T-helper 1 cell (primary cell): ENCODE measurements at places on chromosomes 7 and 10.

GRCh38 chr10:130887170-130887569 lies 424.4 kb downstream of the TCERG1L start:
- DNase-seq: no peak

DNA sequence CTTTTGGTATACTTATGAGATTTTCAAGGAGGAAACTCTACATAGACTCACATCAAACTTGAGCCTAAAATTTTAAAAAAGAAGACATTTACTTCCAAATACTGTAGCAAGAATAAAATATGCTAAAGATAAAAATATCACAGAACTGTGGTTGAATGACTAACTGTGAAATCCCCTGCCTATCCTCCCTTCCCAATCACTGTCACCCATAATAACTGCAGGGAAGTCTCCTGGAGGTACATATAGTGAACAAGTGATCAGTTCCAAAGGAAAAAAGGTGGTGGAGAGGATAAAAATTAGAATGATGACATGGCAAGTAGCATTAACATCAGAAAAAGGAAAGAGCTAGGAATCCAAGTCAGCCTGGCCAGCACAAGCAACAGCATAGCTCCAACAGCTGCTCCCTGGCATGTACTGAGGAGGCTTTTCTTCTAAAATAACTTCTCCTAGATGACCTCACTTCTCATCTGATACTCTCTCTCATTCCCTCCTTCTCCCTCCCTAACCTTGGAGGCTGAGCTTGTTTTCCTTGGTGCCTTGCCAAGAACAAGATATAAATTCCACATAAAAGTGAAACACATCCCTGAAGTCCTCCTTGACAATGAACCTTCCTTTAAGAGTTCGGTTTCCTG lies 124.0 kb downstream of the IQUB start:
- no peak for DNase-seq

GRCh38 chr10:121914661-121915060 lies 13.2 kb downstream of the ATE1 start:
- no peak for DNase-seq

DNA sequence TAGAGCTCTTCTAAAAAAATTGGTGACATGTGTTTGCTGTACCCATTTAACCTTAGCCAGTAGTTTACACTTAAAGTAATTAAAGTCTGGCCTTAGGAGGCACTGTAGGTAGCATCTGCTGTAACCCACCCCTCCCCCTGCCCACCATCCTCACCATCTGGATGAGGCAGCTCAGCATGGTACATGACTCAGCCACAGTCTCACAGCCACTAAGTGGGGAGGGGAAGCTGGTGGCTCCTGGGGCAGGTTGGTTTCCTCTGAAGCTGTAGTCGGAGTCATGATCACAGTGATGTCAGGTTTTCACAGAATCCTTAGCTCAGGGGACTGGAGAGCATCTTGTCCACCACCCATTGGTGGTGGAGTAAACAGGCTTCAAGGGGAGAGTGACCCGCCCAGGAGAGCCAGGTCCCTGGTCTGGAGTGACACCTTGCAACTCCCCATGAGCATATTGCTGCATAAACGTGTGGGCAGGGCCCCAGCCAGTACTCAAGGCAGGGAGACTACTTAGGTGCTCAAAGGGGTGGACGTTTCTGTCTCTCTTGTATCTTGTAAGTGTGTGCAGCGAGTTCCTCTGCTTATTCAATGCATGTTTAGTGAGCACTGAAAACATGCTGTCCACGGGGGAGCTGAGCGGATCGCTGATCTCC lies 125.9 kb downstream of the GRK5 start:
- DNase-seq: no peak

- DNase-seq: no peak
Observed at GRCh38 chr7:42831718-42832522, 80.0 kb downstream of the C7orf25 start.

GRCh38 chr7:74311305-74311744 lies 22.1 kb downstream of the CLIP2 start:
- no peak for DNase-seq

- DNase-seq: no peak
Observed at GRCh38 chr7:94700926-94701554, 45.1 kb upstream of the SGCE start.

DNA sequence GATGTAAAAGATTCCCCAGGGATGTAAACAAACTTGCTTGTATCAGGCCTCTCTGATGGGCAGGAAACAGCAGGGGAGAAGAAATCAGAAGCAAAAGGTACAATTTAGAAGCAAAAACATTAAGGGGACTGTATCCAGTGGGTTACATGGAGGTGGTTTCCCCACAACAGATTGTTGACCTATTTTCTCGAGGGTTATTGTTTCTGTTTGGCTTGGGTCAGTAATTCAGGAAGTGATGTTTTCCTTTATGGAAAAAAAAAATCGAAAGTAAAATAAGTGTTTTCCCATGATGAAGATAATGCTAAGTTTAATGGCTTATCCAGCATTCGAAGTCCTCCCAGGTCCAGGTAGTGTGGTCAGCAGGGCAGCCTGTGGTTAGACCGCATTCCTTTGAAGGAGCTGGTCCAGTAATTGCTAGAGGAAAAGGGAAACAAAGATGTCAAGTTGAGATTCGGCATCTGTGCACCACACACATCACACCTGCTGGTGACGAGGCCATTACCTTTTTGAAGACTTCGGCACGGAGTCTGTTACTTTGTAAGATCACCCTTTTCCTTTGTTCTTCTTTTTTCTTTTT lies 37.3 kb upstream of the ADAM12 start:
- no peak for DNase-seq

GRCh38 chr7:129523924-129524323 lies 21.6 kb downstream of the SMKR1 start:
- no peak for DNase-seq

GRCh38 chr7:76185187-76185896 lies 16.4 kb upstream of the SRRM3 start:
- no peak for DNase-seq

DNA sequence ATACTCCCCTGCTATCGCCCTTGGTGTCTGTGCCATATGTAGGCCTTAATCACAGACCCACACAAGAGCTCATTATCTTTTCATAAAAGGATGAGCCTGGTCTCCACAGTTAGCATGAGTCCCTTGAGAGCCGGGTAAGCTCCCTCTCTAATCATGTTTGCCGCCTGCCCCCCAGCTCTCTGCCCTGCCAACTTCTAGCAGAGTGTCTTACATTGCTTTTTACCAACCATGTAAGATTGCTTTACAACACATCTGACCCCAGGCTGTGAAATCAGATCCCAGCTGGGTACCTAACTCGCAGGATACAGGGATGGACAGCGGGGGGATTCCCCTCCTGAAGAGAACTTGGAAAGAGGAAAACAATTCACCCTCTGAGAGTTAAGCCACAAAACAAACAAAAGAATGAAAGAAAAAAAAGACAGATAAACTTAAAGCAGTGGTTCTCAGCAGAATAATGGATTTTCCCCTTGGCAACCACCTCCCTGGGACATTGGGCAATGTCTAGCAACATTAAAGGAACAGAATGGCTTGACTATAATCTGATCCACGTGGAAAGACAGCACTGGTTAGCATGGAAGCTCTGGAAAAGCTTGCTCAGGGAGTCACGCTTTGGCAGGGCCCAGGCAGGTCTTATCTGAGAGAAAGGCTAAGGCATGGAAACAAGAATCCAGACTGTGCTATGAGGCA lies 39.4 kb upstream of the ATOH7 start:
- no peak for DNase-seq

DNA sequence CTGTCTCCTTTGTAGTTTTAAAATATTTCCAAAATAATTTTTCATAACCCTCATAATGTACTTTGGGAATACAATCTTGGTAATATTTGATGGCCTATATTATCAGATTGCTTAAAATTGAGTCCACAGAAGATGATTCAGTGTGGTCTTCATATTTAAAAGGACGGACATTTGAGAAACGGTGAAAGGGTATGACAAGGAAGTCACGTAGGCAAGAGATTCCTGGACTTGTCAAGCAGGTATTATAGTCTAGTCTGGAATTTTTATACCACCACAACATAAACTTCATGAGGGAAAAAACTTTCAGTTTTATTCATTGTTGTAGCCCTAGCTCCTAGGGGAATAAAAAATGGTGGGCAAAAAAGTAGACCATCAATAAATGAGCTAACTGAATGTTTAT lies 82.3 kb downstream of the KMT2E start:
- DNase-seq: no peak

- no peak for DNase-seq
Observed at GRCh38 chr10:121033366-121033765, 182.2 kb downstream of the WDR11 start.

DNA sequence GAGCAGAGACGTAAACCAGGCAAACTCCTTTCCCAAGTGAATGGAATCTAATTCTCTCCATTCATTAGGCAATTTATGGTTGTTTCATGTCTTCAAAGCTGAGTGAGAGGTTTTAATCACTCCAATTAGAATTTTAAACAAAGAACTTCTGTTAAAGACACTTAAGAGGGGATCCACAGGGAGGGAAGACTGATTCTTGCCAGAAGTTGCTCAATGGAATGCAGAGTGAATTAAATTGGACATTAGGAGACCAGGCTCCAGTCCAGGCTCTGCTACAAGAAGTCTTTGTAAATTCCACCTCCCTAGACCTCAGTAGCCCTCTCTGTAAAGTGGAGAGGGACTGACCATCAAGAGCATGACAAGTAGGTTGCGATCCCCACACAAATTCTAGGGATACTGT lies 130.7 kb upstream of the TMEM72 start:
- no peak for DNase-seq

- DNase-seq: no peak
Observed at GRCh38 chr10:3077940-3078630, 10.7 kb downstream of the PFKP start.
